Adrenal gland (tissue), 19 donors: ENCODE measurements at places on chromosomes 7 and 10. TPM values are rescaled to one million over a fixed set of nuclear protein-coding genes. Genes with fewer than 3 reads are reported as not detected.

DNA sequence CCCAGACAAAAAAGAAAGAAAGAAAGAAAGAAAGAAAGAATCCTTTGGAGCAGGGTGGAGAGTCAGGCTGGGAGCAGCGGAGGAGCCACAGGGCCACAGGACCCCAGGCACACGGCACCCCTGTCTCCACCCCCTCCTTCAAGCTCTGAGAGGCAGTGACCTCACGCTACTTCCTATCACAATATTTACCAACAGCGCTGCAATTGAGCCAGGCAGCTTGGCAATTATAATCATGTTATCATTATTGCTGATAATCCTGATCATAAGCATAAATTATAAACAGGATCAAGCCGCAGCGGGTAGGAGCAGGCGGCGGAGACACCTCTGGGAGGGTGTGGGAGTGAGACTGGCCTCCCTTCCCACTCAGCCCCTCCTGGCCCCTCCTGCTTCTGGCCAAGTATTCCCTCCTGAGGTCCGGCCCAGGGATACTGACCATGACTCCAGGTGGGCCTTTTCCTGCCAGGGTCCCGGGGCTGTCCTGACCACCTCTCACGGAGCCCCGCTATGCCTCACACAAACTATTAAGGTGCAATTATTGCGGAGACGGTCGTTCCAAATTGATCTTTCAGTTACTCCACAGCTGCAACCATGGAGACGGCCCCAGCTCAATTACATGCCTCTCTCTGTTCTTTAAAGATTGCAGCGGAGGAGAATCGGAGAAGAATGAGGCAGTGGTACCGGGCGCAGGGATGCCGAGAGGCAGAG lies 10.0 kb upstream of the GTF2IRD1 start:
- H3K4me1 ChIP-seq: no peaks in the 10 kb centered on the region
- no peaks in the 10 kb centered on the region for H3K27me3 ChIP-seq
- no peak overlapping the region for H3K27ac ChIP-seq

DNA sequence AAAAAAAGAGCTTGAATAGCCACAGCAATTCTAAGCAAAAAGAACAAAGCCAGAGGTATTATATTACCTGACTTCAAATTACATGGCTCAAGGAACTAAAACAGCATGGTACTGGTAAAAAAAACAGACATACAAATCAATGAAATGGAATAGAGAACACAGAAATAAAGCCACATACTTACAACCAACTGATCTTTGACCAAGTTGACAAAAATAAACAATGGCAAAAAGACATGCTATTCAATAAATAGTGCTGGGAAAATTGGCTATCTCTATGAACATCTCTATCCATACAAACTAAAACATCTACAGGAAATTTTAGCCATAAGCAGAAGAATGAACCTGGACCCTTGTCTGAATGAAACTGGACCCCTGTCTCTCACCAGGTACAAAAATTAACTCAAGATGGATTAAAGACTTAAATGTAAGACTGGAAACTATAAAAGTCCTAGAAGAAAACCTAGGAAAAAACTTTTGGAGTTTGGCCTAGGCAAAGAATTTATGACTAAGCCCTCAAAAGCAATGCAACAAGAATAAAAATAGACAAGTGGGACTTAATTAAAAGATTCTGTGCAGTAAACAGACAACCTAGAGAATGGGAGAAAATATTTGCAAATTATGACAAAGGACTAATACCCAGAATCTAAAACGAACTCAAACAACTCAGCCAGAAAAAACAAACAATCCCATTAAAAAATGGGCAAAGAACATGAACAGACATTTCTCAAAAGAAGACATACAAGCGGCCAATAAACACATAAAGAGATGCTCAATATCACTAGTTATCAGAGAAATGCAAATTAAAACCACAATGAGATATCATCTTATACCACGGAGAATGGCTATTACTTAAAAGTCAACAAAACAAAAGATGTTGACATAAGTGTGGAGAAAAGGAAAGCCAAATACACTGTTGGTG lies 72.8 kb upstream of the DDC start:
- H3K27ac ChIP-seq: no peak overlapping the region
- DNase-seq: no peak
- no peaks in the 10 kb centered on the region for H3K36me3 ChIP-seq
- H3K4me3 ChIP-seq: no peak overlapping the region

DNA sequence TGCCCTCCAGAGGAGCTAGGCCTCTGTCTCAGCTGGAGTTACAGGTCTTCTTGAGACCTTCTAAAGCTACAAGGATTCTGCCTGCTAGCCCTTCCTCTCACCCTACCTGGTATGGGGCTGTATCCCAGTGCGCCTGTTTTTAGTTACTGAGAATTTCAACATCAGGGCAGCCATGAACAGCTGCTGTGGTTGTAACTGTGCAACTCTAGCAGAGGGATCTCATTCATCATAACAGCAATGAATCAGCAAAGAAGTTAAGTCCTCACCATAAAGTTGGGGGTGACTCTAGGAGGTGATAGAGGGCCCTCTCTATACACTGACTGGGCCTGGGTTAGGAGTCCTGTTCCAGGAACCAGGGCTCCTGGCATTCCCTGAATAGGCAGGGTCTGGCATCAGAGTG lies 14.0 kb upstream of the CDH23 start:
- H3K27me3 ChIP-seq: no peaks in the 10 kb centered on the region
- no peak overlapping the region for H3K4me3 ChIP-seq
- no peak overlapping the region for H3K27ac ChIP-seq
- no peaks in the 10 kb centered on the region for H3K36me3 ChIP-seq

DNA sequence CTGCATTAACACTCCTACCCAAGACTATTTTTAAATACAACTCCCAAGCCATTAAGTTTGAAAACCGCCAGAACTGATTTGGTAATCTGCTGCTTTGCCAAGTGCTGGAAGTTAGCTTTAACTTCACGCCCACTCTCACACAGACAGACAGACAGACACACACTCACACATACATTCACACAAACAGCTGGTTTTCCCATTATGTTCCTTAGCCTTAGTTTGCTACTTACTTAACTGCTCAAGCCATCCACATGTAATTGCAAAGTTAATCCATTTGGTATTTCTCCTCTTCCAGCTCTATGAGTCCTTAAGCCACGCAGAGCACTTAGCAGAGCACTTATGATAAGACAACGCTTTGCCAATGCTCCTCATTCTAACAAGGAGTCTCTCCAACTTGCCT lies 8.3 kb downstream of the COBL start:
- H3K27me3 ChIP-seq: no peaks in the 10 kb centered on the region
- no peak overlapping the region for H3K4me3 ChIP-seq
- H3K36me3 ChIP-seq: no peaks in the 10 kb centered on the region

DNA sequence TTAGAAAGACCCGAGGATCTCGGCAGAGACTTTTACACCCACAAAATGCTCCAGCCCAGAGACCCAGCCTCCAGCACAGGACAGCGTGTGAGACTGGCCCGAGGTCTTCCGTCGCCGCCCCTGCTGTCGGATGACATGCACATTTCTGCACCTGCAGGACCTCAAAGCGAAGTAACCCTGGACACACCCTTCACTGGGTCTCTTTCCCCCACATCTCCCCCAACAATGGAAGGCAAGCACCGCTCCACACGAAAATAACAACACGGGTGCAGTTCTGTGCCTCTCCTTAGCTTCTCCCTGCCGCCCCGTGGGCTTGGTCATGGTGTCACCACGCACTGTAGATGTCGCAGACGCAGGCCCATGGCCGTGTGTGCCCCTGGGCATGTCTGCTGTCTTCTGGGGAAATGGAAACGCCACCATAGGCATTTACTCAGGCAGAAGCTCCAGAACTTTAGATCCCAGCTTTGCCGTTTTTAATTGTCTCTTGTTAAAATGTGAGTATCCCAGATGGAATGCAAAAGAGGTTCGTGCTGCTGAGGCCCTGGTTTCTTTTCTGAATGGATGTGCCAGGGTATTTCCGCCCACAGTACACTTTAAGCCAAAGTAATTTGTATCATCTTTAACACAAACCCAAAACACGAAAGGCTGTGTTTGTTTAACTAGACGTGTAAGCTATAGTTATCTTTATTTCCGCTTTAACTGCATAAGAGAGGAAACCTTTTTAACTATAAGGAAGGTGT lies 237.9 kb downstream of the MGMT start:
- H3K4me1 ChIP-seq: no peaks in the 10 kb centered on the region
- no peaks in the 10 kb centered on the region for H3K36me3 ChIP-seq
- no peak for DNase-seq
- H3K27ac ChIP-seq: no peak overlapping the region
- no peak overlapping the region for H3K4me3 ChIP-seq
- H3K27me3 ChIP-seq: no peaks in the 10 kb centered on the region

DNA sequence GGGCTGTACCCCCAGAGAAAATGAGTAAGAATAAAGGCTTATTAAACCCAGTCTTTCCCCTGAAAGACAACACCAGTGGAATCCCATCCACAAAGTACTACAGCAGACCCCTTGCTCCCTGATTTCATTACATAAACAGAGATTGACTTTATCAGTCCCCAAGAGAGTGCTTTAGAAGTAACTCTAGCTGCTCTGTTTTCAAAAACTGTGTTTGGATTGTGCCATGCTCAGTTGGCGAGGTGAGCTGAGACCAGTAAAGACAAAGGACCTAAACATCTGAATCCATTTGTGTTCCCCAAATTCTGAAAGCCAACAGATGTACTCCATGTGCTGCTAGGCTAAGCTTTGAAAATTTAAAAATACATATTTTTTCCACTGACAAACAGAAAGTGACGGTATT lies 127.0 kb downstream of the ATE1 start:
- no peaks in the 10 kb centered on the region for H3K27me3 ChIP-seq
- no peak overlapping the region for H3K27ac ChIP-seq
- H3K4me3 ChIP-seq: no peak overlapping the region
- no peaks in the 10 kb centered on the region for H3K4me1 ChIP-seq
- DNase-seq: no peak
- no peaks in the 10 kb centered on the region for H3K36me3 ChIP-seq

DNA sequence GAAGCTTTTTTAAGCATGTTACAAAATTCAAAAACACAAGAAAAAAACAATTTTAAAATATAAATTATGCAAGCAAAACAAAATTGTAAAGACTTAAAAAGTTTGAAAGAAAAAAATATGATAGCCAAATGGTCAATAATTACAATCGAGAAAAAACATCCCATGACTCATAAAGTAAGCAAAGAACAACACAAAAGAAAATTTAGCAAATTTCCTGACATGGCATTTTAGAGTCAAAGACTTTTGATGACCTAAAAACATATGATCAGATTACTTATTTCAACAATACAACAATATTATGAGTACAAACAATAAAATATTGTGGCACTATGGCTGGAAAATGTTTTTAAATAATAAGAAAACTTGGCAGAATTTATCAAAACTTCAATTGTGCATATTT lies 312.1 kb upstream of the MEOX2 start:
- no peak overlapping the region for H3K4me3 ChIP-seq
- no peaks in the 10 kb centered on the region for H3K27me3 ChIP-seq
- no peak for DNase-seq

GRCh38 chr10:78441694-78442093 lies 408.0 kb downstream of the RPS24 start:
- no peaks in the 10 kb centered on the region for H3K36me3 ChIP-seq
- H3K27me3 ChIP-seq: no peaks in the 10 kb centered on the region
- H3K4me3 ChIP-seq: no peak overlapping the region

The SCIN gene
- 0.32 TPM for total RNA-seq
